ENCODE measurements at places on chromosomes 5 and 9. TPM values are rescaled to one million over a fixed set of nuclear protein-coding genes. Genes with fewer than 3 reads are reported as not detected.

DNA sequence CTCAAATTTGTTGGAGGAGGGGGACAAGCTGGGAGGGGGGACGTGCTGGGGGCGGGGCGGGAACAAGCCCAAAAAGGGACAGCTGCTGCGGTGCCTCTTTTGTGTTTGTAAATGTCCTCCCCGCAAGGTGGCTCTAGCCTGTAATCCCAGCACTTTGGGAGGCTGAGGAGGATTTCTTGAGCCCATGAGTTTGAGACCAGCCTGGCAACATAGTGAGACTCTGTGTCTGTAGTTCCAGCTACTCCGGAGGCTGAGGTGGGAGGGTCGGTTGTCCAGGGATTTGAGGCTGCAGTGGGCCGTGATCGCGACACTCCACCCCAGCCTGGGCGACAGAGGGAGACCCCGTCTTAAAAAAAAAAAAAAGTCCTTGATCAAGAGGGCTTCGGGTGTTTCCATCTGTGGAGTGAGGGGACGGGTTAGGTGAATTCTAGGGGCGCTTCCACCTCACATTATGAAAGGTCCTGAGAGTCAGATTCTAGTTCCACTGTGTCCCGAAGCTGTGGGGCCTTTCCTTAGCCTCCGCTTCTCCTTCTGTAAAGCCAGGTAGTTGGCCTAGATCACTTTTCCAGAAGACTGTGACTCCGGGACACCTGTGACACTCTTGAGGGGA is 779 bp upstream of the CTNNA1 start:
- peak; percentile 22 for DNase-seq

- no peak for DNase-seq
These were observed 32.6 kb downstream of the CORO2A start for GRCh38 chr9:98159790-98160189.

DNA sequence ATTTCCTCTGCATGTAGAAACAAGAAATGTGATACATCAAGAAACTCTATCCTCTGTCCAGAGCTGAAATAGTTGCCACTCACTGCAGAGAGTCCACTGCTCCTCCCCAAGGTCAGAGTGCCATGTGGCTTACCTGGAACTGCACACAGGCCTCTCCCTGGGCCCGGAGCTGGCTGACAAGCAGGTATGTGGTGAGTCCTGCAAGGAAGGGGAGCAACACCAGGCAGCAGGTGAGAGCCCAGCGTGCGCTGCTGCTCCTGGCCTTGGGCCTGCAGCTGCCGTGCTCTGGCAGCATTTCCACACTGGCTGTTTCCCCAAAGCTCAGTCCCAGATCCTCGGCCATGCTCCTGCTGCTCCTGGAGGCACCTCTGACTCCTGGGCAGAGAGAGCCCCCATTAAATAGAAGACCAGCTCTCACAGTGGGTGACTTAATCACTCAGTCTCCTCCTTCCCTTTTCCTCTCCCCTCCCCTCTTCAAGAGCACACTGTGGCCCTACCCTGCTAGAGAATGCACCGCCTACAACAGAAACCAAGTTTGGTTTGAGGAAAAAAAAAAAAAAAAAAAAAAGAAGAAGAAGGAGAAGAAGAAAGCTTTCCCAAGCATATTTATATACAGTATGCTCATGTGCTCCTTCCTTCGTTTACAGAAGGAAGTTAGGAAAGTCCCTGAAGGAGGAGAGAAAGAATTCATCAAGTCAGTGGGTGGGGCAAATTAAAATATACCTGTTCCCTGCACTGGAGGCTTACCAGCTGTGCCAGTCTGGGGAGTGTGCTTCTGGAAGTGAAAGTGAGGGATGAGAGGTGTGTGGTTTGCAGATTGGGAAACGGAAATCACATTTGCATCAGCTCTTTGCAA is at the start of gene TNFSF15:
TNFSF15 (minus strand) TSS at position 370 of the 856 bp plus-strand sequence; CDS start at position 343, 27 bp downstream.
- DNase-seq, result no peak

- DNase-seq, result no peak
These were observed 143.0 kb downstream of the ADAMTS6 start for GRCh38 chr5:65338606-65339151.

DNA sequence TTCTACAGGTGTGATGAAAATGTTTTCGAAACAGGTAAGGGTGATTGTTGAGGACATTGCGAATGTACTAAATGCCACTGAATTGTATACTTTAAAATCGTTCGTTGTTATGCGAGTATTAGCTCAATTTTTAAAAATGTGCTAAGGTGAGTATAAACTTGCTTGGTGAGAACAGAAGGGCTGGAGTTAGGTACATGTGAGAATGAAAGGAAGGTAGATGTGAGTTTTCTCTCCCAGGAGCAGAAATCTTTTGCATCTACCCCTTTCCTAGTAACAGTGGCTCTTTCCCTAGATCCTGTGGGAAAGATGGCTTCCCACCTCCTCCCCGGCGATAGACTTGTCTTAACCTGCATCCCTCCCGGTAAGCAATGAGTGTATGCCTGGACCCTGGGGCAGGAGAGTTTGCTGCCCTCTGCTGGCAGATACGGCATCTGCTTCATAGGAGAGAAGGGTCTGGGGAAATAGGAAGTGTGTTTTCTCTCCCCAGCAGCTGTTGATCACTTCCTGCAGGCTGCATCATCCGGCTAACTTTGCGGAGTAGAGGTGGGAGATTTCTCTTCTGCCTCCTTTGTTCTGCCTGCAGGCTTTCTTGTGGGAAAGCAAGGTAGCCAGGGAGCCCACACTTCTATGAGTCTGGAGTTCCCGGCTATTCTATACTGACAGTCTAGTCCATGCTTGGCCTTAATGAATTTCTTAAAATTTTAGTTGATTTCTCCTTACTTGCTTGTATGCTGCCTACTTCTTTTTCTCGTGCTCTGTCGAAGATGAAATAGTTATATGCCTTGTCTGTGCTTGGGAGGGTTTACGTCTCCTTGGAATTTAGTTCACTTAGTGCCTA is 373.3 kb upstream of the SEMA6A start:
- peak; percentile 71 for DNase-seq

- DNase-seq, result no peak
These were observed 26.2 kb downstream of the MACROH2A1 start for GRCh38 chr5:135372654-135373381.

DNA sequence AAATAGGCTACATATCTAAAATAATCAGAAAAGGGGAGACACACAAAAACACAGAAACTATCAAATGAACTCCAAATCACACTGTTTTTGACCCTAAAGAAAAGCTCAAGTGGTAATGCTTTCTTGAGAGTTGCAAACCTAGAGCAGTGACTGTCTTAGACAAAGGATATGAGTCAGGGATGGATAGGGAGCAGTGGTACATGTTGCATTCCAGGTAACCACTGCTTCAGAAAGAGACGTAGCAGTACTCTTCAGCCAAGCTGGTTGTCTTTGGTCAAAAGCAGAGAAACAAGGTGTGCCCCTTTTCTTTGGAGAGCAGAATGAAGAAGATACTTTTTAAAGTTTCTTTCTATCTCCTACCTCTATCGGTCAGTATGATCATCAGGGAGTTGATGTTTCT is 1003.6 kb downstream of the CDH9 start:
- peak; percentile 71 for DNase-seq

DNA sequence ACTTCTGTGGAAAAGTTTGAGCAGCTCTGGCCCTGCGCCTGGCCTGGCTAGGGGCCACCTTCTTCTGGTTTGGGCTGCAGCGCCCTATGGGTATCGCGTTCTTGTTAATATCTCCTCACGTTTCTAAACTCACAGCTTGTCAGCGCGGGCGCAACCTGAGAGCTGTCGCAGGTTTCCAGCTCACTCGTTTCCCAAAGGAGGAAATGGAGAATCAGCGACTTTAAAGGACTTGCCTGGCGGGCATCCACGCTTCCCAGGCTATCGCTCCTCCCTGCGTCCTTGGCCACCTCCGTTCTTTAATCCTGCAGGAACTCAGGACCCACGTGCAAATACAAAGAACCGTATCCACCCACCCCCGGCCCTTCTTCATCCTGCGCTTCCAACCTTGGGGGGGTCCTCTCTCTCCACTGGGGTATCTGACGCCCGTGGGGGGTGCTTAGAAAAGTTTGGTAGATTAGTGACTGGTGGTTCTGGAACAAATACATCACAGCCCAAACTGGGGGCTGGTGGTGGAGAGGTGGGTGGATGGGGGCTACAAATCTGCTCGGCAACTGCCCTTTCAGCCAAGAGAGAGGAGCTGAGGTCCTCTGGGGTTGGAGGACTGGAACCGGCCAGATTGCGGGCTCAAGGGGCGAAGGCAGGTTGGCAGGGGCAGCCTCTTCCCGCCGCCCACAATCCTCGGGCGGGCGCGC is 578 bp upstream of the PSAT1 start:
- DNase-seq, result no peak

- DNase-seq, result no peak
These were observed 118.6 kb downstream of the KDM4C start for GRCh38 chr9:6876195-6876894.

Gene SLC46A2
- not detected for total RNA-seq

Gene IRX4
- total RNA-seq, result not detected

All from HT1080 (cell line).